Stimulated activated CD4-positive, alpha-beta T cell treated with anti-CD3 and anti-CD28 coated beads, Interleukin-2, amount 100 ng/mL, for 4 hours (primary cell): ENCODE measurements at places on chromosomes 6 and 20.

- no peak for DNase-seq
Observed at GRCh38 chr6:21967056-21967974, 329.5 kb downstream of the PRL start.

GRCh38 chr6:33154349-33154748 is 37.9 kb downstream of the COL11A2 start:
- no peak for DNase-seq

GRCh38 chr6:12516070-12516469 is 200.5 kb upstream of the PHACTR1 start:
- DNase-seq: no peak

GRCh38 chr6:143399775-143400174 is 50.7 kb downstream of the ADAT2 start:
- no peak for DNase-seq

DNA sequence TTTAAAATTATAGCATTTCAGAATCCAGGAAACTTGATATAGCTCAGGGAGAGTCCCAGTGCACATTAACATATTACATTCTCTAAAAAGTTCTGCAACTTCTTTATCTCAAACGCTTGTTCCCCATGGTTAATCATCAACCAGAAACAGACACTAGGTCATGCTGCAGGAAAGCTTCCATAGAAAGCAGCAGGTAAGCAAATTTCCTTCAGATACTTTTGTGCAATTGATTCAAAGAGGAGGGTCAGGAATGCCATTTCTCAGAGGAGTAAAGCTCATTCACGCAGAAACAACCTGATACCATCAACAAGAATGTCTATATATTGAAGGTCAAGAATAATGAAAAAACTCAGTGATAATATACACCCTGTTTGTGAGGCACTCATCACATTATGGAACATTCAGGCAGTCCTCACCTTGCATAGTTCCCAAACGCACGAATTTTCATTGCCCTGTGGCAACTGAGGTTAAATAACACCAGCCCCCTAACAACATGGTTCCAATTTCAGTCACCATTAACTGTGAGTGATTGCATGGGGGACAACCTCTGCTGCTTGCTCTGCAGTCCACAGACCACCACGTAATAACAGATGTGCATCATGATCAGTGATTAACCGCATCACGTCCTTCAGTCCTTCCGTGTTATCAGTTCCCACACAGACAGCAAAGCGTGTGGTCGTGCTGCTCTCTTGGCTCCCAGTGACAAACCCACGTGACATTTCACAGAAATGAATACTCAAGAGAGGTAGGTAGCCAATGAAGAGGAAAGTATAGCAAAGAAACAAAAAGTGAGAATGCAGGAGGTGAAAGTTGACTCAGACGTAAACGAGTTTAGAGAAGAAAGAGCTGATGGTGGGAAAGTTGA is 95.7 kb downstream of the LY86 start:
- DNase-seq: no peak
